ENCODE measurements at places on chromosomes 1 and 21.

DNA sequence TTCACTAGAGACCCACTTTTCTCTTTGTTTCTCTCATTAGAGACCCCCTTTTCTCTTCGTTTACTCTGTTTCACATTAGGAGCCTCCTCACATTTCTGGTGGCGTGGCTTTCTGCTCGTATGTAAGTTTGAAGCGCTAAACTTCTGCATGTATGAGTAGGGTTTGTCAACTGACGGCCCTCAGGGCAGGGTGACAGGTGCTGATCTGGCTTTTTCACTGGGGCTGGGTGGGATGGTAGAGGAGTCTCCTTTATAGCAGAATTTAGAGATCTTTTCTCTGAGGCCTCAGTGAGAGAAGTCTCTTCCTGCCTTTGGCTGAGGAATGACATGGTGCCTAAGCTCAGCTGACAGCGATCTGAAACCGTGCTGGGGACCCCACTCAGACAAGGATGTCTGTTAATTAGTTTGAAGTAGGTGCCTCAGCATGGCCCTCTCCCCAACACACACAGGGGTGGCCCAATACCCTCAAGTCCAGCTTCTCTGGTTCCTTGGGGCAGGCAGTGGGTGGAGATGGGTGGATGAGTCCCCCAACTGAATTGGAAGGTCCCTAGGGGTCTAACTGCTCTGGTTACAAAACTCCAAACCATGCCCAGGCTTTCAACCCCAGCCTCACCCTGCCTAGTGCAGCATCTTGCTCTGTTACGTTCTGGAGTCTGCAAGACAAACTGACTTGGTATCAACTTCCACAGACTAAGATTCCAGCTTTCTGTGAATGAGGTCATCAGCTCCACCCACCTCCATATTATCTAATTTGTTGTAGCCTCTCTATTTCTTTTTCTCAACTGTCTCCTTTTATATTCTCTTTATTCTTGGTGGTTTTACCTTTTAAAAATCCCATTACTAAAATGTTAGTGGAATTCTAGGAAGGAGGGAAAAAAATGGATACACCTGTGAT is 3.2 kb downstream of the SLC1A7 start:
- no peak for DNase-seq

- DNase-seq: no peak
Measured at GRCh38 chr1:60895701-60896100, 186.7 kb upstream of the NFIA start.

DNA sequence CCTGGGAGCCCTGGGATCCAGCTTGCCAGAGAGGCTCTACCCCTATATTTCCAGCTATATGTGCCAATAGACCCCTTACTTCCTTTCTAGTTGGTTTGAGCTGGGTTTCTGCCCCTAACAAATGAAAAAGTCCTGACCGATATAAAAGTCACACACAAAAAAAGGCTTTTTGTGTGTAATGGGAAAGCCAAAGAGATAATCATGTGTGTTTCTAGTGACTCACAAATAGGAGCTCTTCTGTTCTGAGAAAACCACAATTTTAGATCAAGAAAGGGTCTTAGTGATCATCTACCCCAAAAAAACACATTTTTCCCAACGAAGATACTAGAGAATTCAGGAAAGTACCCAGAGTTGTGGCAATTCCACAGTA is 23.0 kb upstream of the PLEKHA6 start:
- no peak for DNase-seq

GRCh38 chr1:56494306-56494705 is 85.1 kb downstream of the PLPP3 start:
- DNase-seq: no peak

GRCh38 chr1:81073580-81073979 is 727.2 kb upstream of the ADGRL2 start:
- no peak for DNase-seq

- no peak for DNase-seq
Measured at GRCh38 chr1:53559391-53559815, 100.2 kb downstream of the DMRTB1 start.

DNA sequence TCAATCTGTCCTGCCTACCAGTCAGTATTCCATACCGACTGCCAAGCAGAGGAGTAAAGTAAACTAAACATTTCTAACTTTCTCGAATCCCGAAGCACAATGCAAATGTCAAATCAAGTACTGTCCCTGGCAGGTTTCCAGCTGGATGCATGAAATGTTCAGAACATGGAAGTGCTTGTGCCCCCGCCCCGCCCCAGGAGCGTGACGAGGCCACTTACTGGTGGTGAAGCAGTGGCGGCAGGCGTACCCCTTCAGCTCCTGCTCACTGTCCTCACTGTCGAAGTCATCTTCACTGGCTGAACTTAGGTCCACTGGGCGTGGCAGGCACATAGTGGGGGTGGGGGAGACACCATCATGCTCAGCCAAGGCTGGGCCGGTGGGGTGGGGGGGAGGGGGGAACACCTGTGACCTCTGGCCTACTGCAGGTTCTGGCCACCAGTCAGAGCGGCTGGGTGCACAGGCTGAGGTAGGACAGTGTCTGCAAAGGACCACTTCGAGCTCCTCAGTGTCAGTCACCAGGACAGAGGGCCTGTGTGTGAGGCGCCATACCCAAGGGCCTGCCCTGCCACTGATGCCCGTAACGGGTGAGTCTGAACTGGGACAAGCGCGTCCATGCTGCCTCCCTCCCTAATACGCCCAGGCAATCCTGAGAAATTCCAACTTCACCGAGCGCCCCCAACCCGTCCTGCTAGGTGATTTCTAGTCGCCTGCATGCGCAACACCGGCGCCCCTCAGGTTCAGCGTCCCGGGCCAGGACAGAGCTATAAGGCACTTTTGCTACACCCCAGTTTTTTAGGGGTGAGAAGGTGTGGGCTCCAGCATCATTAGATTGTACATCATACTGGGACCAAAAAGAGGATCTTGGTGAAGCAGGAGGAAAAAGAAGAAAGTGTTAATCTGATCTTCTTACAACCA is 46.9 kb downstream of the SLC45A1 start:
- DNase-seq: no peak

GRCh38 chr1:50264590-50264989 is 155.9 kb downstream of the ELAVL4 start:
- no peak for DNase-seq

- no peak for DNase-seq
Measured at GRCh38 chr1:152622803-152623202, at the start of gene LCE3A. Gene LCE3A (minus strand): TSS chr1:152623103. CDS start chr1:152623103, 0 bp downstream.

DNA sequence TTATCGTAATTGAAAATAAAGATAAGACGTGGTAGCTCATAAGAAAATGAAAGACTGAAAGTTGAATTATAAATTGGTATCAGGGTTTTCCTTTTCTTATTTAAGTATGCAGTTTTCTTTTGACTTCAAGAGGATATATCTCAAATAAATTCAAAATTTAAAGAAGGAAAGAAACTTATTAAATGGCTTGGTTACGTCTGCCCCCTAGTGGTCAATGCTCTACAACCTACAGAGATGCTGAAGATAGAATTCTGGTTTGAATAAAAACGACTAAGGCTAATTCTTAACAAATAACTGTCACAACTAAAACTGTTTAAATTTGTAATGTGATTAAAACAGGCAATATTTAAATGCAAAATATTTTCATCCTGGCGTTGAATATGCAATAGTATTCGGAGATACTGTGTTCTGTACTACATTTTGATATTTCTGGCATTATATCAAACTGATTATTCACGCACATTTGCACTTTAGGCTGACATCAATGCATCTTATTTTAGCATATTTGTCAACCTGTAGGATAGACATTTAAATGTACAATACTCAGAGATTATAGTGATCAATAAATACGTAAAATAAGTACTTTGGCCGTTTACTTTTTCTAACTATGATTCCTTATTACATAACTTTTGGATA is 26.8 kb downstream of the IFI44 start:
- peak; percentile 15 for DNase-seq

GRCh38 chr1:21818656-21819055 is 6.6 kb downstream of the LDLRAD2 start:
- peak; percentile 10 for DNase-seq

DNA sequence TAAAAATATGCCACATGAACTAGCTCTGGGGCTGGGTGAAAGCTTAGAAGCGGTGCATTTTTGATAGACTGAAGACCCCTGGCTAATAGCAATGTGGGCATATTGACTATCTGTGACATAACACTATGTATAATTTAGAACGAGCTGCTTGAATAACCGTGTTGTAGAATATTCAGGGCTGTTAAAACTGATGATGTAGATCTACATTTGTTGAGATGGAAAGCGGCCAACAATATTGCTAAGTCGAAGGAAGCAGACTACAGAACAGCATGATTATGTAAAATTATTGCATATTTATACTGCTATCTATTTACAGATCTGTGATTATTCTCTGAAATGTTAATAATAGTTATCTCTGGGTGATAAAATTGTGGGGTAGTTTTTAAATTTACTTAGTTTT is 41.1 kb upstream of the BCL10 start:
- DNase-seq: no peak

DNA sequence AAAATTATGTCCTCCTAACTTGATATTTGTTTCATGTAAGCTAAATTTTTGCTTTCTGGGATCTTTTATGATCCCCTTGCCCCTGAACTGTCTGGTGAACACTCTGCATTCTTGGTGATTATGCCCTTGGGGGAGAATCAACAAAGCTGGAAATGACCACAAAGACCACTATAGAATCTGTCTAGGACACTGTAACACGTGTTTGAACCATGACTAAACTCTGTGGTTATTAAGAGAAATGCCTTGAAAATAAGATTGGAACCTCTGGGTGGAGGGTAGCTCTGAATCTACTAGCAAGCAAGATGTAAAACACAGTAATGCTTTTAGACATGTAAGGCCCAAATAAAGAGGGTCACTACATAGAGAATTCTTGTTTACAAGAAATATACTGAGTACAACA is 237.5 kb downstream of the HMCN1 start:
- DNase-seq: no peak

DNA sequence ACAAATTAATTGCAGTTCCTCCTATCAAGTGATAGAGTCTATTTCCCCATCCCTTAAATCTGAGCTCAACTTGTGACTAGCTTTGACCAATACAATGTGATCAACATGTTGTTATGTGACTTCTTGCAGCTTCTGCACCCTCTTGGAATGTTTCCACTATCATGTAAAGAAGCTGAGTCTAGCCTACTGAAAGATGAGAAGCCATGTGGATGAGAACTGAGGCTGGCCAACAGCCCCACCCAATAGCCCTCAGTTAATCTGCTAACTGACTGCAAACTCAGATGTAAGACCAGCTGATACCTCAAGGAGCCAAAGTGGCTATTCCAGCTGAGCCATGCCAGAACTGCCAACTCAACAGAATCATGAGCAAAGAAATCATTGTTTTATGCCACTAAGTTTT is 44.0 kb downstream of the LYST start:
- DNase-seq: no peak

GRCh38 chr1:13694886-13695684 is 4.9 kb upstream of the PRDM2 start:
- no peak for DNase-seq

GRCh38 chr1:181503171-181503810 is 20.0 kb downstream of the CACNA1E start:
- no peak for DNase-seq

DNA sequence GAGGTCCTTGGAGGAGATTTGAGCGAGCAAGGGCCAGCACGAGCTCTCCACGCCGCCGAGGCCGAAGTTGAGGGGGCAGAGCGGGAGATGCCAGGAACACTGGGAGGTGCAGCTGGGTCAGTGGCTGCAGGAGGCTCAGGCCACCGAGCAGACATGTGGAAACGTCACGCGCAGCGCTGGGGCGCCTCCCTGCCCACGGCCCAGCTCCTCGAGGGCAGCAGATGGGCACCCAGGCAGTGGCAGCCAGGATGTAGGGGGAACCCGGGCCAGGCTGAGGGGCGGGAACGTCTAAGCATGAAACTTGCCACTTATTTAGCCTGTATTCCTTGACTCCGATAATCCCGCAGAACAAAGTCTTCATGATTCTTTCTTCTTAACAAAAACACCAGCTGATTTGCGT is 114.1 kb downstream of the UCK2 start:
- no peak for DNase-seq

- DNase-seq: no peak
Measured at GRCh38 chr1:224541901-224542630, 74.1 kb upstream of the CNIH3 start.

DNA sequence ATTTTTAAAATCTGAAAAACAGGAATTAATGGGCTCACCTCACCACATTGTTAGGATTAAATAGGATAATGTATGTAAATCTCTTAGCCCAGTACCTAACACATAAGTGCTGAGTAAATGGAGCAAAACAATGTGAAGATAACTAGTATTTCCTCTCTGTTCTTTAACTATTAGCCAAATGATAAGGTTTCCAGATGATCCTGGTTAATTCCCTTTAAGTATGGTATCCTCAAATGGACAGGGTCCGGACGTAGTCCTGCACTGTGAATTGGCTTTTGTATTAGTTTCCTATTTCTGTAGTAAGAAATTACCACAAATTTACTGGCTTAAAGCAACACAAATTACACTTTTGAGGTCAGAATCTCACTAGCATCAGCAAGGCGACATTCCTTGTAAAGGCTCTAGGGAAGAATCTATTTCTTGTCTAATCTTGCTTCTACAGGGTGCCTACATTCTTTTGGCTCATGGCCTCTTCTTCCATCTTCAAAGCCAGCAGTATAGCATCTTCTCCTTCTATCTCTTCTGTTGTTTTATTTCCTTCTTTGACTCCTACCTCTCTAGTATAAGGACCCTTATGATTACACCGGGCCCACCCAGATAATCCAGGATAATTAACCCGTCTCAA is 17.1 kb downstream of the SCAF4 start:
- no peak for DNase-seq

- DNase-seq: no peak
Measured at GRCh38 chr1:36083635-36084496, at the start of gene TEKT2. Gene TEKT2 (plus strand): TSS chr1:36084094. CDS start chr1:36084922, 828 bp downstream.

- peak; percentile 49 for DNase-seq
Measured at GRCh38 chr1:26696654-26697430, 1.0 kb downstream of the ARID1A start.

DNA sequence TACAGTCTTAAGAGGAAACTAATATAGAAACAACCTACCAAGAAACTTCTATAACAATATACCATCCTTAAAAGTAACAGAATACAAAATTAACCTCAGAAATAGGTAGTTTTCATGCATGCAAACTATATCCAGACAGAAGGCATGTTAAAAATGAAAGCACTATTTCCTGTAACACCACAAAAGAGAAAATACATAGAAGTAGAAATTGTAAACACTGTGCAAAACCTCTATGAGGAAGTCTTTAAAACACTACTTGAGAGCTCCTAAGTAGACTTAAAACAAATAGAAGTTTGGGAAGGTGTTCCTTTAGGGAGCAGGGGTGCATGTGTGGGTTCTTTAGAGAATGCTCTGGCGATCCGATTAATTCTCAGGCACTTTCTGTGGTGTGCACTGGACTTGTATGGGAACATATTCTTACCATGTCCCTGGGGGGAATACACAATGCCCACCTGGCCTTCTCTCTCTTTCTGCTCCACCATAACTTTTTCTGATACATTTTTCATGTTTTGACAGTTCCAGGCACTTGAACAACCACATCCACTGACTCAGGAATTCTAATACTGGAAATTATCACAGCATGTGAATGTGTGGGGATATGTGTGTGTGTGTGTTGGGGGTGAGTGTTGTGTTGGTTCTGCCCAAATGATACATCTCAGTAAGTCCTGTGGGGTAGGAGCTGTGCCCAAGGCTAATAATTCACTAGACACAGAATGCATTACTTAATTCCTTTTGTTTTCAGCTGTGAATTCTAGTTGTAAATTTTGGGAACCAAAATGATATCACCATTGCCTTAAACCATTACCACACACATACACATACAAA is 866.3 kb upstream of the B3GALT2 start:
- no peak for DNase-seq

- no peak for DNase-seq
Measured at GRCh38 chr1:19756480-19756879, 43.2 kb downstream of the TMCO4 start.
